Activated CD4-positive, alpha-beta T cell treated with anti-CD3 and anti-CD28 coated beads for 48 hours (primary cell): ENCODE measurements at places on chromosomes 12 and 14.

GRCh38 chr12:52280319-52280795, 5.9 kb downstream of the KRT86 start:
- DNase-seq, result no peak

GRCh38 chr12:57465747-57466505, 6.3 kb downstream of the GLI1 start:
- DNase-seq, result no peak

GRCh38 chr12:69511469-69512267, 41.5 kb downstream of the FRS2 start:
- DNase-seq, result no peak

GRCh38 chr12:94289461-94290312, 141.3 kb downstream of the PLXNC1 start:
- DNase-seq, result no peak

DNA sequence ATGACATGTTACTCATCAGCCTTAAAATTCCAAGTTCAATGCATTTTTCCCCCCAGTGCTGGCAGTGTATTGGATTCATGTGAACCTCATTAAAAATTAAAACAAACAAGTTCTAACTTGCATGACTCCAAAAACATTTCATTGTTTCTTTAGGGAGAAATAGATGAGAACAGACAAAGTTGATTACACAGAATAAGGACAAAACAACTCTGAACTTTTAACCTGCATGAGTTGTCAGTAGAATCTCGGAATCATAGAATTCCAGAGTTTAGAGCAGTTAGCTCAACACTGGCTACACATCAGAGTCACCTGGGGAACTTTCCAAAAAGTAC, 127.5 kb downstream of the TMX1 start:
- DNase-seq, result no peak

- peak; percentile 32 for DNase-seq
Observed at GRCh38 chr12:63151623-63152320, 771 bp upstream of the AVPR1A start.

DNA sequence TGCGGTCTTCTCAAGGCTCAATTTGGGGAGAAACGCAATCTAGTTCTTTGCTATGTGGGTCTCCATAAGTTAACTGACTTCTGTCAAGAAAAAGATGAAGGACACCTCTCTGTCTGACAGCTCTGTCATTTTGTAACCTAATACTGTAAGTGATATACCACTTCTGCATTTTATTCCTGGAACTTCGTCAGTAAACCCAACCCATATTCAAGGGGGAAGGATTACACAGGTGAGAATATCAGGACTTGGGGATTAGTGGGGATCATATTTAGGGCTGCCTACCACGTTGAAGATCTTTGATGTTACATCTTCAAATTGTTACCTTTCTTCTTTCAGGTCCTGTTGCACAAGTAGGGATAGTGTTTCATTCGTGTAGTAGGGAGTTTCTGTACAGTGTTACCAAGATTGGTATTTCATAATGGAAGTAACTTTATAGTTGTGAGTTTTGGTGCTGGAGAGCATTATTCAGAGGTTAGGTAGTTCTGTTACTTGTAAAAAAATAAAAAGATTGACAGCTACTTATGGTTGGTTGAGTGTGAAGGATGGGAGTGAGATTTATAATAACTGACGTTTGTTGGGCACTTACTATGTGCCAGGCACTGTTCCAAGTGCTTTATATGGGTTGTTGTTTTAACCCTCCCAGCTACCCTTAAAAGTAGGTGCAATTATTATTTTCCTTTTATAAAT, 1.6 kb downstream of the TMEM260 start:
- DNase-seq, result no peak

DNA sequence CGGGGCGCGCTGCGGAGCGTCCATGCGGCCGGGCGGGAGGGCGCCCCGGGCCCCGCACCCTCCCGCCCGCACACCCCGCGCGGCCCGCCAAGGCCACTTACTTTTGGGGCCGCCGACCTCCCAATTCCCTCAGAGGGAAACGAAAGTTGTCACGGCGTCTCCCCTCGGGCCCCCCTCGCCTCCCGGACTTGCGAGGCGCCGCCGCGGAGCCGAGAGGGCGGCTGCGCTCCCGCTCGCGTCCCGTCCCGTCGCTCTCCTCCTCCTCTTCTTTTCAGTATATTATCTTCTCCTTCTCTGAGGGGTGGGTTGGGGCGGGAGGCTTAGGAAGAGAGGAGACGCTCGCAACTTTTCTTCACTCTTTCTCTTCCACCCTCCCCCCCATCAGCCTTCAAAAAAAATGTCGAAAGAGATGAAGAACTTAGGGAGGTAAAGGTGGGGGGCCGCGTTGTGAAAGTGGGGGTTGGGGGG, 613 bp downstream of the DUSP16 start:
- DNase-seq, result peak; percentile 29

GRCh38 chr12:128823216-128823915, 392 bp downstream of the SLC15A4 start:
- DNase-seq, result peak; percentile 21

DNA sequence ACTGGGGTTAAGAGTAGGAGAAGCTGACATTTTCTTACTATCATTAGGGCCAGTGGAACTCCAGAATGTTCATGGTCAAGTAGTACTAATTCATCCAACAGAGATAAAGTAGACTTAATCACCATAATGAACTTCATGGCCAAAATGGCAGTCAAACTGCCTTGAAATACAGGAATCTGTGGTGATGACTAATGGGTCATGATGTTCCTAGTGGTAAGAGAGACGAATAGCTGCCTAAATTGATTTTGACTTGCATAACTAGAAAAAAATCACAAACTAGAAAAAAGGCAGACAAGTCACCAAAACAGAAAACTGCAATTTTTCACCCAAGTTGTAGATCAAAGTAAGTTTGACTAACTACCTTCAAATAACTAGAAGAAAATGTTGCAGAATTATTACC, 138.5 kb downstream of the MGAT4C start:
- DNase-seq, result no peak

- DNase-seq, result no peak
Observed at GRCh38 chr12:116502989-116503496, 56.1 kb upstream of the MAP1LC3B2 start.

DNA sequence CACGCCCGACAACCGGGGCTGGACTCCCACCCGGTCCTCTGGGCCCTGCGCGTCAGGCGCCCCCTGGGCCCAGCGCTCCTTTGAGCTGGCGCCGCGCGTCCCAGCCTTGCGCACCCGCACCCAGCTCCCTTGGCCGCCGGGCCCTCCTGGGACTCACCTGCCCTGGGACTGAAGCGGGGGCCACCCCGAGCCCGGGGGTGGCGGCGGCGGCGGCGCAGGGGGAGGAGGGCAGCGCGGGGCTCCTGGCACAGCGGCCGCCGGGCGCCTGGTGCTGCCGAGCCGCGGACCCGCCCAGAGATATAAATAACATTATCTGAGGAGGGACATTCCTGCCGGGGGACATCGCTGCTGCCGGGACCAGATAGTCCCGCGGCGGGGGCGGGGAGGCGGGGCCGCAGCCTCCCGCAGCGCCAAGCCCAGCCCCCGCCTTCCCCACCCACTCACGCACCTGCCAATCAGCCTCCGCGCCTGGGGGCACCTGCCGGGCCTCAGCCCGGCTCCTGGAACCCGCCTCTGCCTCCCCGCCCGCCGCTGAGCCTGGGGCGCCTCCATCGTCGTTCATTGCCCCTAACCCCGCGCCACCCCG, at the start of gene SPTB:
Gene SPTB, minus strand, starts transcription at position 273 of the 586 bp plus-strand sequence. CDS start 56,813 bp downstream, outside the sequence.
- DNase-seq, result peak; percentile 62

- DNase-seq, result no peak
Observed at GRCh38 chr14:91153360-91153759, 39.5 kb downstream of the DGLUCY start.
